ENCODE measurements at places on chromosomes 2 and 18. TPM values are rescaled to one million over a fixed set of nuclear protein-coding genes. Genes with fewer than 3 reads are reported as not detected.

Gene TCF23
- total RNA-seq: not detected

Gene ABCG5
- not detected for total RNA-seq

Gene GAL3ST2
- 0.09 TPM for total RNA-seq

Gene MAIP1
- total RNA-seq: 21.3 TPM

Gene SOCS6
- total RNA-seq: 29.9 TPM

Gene RASGRP3
- total RNA-seq: 0.63 TPM

Gene ZNF521
- total RNA-seq: 17.0 TPM

Gene FEV
- total RNA-seq: not detected

Gene ARHGAP15
- not detected for total RNA-seq

Measured in bronchial smooth muscle cell (primary cell).